Activated T-cell treated with anti-CD3 and anti-CD28 coated beads, Interleukin-2, amount 50 U/mL, for 72 hours (primary cell): ENCODE measurements at places on chromosomes 2 and 18. TPM values are rescaled to one million over a fixed set of nuclear protein-coding genes. Genes with fewer than 3 reads are reported as not detected.

- peaks cover 54% of the 10 kb centered on the region for H3K4me1 ChIP-seq
- H3K36me3 ChIP-seq = no peaks in the 10 kb centered on the region
- no peak overlapping the region for H3K27ac ChIP-seq
- peaks cover 6% of the 10 kb centered on the region for H3K27me3 ChIP-seq
- H3K4me3 ChIP-seq = peak overlapping the region; percentile 66
These were observed 25.4 kb downstream of the ALPK2 start for GRCh38 chr18:58603375-58604067.

DNA sequence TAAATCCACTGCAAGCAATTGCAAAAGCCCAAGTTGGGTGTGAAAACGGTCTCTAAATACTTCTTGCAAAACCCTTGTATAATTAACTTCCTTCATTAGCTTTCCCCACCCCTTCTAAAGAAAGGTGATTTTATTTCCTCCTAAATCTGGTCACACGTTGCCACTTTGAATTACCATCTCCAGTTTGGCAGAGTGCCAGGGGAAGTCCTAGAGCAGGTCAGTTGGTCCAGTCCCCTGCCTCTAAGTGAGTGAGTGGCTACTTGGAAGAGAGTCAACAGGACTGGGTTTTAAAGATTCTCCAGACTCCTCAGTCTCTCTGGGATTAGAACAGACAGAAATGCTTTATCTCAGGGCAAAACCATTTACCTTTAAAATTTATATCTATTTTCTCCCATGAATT is 18.7 kb upstream of the LYPD6B start:
- DNase-seq = no peak
- H3K4me3 ChIP-seq = no peak overlapping the region
- H3K4me1 ChIP-seq = no peaks in the 10 kb centered on the region
- no peak overlapping the region for H3K27ac ChIP-seq

The ACTR1B gene
- total RNA-seq = 129 TPM

DNA sequence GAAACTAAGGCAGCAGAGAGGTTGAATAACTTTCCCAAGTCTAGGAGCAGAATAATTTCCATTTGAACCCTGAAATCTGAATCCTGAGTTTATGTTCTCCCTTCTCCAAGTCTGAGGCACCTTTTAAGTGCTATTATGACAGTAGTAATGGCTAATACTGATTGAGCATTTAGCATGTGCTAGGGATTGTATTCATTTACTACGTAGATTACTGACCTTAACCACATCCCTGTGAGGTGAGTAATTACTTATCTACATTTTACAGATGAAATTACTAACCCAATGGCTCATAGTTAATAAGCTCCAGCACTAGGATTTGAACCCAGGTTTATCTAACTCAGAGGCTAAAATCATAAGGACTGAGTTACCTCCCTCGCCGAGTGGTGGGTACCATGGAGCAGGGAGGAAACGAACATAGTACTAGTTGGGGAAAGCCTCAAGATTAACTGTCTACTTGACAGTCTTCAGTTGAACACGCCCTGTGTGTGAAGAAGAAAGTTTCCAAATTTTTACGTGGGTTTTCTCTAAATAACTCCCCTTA is 93.0 kb downstream of the MAPRE2 start:
- no peaks in the 10 kb centered on the region for H3K27me3 ChIP-seq
- H3K4me1 ChIP-seq = no peaks in the 10 kb centered on the region
- no peak overlapping the region for H3K4me3 ChIP-seq
- H3K36me3 ChIP-seq = peaks cover 12% of the 10 kb centered on the region
- H3K27ac ChIP-seq = no peak overlapping the region
- DNase-seq = no peak
